ENCODE measurements at places on chromosomes 2 and 18. TPM values are rescaled to one million over a fixed set of nuclear protein-coding genes. Genes with fewer than 3 reads are reported as not detected.

GRCh38 chr2:58900246-58901027 lies 659.3 kb upstream of the FANCL start:
- DNase-seq, result no peak

GRCh38 chr2:174027956-174028355 lies 62.8 kb upstream of the SP3 start:
- no peak for DNase-seq

GRCh38 chr2:241772063-241772499 lies 4.5 kb upstream of the GAL3ST2 start:
- no peak for DNase-seq

The CD226 gene
- polyA plus RNA-seq, result 2.0 TPM

DNA sequence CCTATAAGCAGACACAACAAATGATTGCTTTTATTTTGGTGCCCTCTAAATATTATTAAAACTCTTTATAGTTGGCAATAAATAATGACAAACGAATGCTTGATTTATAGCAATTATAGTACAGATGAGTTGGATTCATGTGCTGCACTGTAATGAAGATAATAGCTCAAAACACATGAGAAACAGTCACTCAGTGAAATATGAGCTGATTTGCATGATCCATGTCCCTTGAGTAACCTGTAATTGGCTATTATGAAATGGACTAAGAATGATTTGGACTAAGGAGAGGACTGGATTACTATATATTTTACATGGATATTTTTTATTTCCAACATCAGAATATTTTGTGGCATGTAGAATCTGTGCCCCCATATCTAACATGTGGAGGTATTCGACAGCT lies 365.6 kb upstream of the UBE2E3 start:
- DNase-seq, result no peak

DNA sequence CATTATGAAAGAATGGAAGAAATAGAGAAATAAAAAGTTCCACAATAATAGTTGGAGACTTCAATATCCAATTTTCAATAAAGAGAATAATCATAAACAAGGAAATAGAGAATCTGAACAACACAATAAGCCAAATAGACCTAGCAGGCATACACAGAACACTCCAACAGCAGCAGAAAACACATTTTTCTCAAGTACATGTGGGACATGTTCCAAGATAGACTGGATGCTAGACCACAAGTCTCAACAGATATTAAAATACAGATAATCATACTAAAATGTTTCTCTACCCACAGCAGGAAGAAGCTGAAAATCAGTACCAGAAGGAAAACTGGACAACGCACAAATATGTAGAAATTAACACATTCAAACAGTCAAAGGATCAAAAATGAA lies 113.9 kb downstream of the USP34 start:
- no peak for DNase-seq

Data from renal pelvis (tissue), 12 donors.